ENCODE measurements at places on chromosomes 6 and 20.
A peak's percentile ranks its signal among the peaks of the same experiment; 100 is the strongest.

- DNase-seq: peak; percentile 80
Measured at GRCh38 chr6:150894935-150895552, 29.5 kb downstream of the MTHFD1L start.

DNA sequence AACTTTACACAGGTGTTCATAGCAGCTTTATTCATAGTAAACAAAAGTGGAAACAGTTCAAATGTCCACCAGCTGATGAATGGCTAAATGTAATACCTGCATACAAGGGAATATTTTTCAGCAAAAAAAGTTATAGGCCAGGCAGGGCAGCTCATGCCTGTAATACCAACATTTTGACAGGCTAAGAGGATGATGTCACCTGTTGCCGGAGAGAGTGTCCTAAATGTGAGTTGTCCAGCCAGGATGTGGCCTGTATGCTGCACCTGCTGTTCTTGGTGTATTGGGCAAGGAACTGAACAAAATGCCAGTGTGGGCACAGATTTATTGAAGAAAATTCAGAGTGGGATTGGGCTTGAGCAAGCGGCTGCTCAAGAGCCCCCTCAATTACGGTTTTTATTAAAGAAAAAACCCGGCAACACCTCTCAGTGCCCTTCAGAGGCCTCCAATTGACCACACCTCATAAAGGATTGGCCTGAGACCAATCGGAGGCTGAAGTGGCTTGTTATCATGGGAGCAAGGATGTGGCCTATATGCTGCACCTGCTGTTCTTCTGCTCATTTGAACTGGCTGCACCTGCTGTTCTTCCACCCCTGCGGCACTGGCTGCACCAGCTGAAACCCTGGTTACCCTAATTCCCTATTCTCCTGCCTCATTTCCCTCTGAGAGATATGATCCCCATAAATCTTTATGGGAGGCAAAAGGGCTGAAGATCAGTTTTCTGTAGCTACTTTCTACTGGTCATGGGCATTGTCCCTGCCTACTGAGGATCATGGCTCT, 164.3 kb upstream of the PROKR2 start:
- DNase-seq: no peak

- DNase-seq: no peak
Measured at GRCh38 chr6:145428706-145429105, 306.6 kb downstream of the EPM2A start.

- no peak for DNase-seq
Measured at GRCh38 chr6:136654086-136654485, 103.9 kb upstream of the MAP7 start.

GRCh38 chr6:141764388-141764787, 368.3 kb upstream of the GJE1 start:
- no peak for DNase-seq

- DNase-seq: no peak
Measured at GRCh38 chr6:35605600-35605999, 83.1 kb downstream of the FKBP5 start.

GRCh38 chr6:163695414-163695864, 280.9 kb downstream of the QKI start:
- no peak for DNase-seq

DNA sequence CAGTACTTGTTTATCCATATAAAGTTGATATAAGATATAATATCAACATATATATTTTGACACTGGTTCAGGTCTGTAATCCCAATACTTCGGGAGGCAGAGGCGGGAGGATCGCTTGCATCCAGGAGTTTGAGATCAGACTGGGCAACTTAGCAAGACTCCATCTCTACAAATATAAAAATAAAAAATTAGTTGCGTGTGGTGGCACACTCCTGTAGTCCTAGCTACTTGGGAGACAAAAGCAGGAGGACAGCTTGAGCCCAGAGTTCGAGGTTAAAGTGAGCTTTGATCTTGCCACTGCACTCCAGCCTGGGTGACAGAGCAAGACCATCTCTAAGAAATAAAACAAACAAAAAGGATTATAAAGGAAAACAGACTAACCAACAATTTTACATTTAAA, 8.9 kb upstream of the KATNA1 start:
- no peak for DNase-seq

GRCh38 chr6:83333500-83333899, 97.4 kb downstream of the ME1 start:
- DNase-seq: no peak

DNA sequence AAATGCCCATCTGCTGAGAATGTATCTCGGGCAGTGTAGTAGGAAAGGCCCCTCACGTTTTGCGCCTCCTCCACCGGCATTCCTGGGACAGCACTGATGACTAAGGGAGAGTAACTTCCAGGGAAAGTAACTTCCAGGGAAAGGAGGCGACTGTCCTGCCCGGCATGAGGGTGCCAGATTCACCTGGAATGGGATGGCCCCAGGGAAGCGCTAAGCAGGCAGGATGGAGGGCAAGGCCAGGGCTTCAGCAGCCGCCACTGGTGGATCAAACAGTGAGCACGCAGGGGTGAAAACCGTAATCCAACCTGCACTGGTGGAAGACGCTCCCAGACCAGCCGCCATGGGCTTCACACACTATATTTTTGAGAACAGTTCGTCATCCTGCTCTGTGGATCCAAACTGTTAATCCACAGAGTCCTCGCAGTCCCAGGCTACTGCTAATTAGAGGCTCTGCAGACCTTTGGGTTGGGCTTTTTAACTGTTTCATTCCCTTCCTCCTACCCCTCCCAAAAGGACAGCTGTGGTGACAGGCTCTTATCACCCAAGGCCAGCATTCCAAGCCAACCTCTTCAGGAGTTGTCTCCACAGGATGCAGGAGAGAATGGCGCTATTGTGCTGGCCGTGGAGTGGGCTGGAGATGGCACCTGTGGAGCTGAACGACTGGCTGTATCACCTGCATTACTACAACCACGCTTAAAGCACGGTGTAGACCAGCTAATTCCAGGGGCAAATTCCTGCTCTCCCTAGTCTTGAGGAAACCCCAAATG, 178.9 kb downstream of the DLL1 start:
- DNase-seq: no peak

DNA sequence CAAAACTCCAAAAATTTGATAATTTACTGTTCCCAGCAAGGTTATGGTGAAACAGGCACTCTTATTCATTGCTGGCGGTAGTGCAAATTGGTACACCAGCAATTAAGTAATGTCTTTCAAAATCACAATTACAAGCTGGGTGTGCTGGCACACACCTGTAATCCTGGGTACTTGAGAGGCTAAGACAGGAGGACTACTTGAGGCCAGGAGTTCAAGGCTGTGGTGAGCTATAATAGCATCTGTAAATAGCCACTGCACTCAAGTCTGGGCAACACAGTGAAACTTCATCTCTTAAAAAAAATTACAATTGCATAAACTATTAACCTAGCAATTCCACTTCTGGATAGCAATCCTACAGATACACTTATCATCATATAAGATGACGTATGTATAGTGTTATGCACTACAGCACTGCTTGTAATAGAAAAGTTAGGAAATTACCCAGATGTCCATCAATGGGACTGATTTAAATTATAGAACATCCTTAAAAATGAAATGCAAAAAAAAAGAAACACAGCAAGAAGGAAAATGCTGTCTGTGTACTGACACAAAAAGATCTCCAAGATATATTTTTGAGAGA, 31.4 kb downstream of the NCOA6 start:
- DNase-seq: no peak

DNA sequence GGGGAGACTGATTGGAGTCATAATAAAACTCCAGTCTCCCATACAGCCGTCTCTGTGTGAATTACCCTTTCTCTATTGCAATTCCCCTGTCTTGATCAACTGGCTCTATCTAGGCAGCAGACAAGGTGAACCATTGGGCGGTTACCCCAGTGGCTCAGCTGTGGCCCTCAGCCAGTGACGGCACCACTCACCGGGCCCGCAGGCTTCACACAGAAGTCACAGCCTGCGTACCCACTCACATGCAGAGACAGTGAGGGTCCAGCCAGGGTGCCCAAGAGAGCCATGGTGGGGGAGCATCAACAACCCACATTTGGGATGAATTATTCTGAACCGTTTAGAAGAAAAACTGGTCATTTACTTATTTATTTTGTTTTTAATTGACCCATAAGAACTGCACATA, 78.5 kb downstream of the WDR27 start:
- DNase-seq: no peak

- DNase-seq: no peak
Measured at GRCh38 chr6:106496823-106497222, 132.5 kb downstream of the RTN4IP1 start.

- no peak for DNase-seq
Measured at GRCh38 chr6:162251257-162251656, 476.3 kb downstream of the PRKN start.

- no peak for DNase-seq
Measured at GRCh38 chr6:142446576-142446975, 144.8 kb downstream of the ADGRG6 start.

GRCh38 chr6:140300331-140300730, 925.9 kb upstream of the CITED2 start:
- no peak for DNase-seq

DNA sequence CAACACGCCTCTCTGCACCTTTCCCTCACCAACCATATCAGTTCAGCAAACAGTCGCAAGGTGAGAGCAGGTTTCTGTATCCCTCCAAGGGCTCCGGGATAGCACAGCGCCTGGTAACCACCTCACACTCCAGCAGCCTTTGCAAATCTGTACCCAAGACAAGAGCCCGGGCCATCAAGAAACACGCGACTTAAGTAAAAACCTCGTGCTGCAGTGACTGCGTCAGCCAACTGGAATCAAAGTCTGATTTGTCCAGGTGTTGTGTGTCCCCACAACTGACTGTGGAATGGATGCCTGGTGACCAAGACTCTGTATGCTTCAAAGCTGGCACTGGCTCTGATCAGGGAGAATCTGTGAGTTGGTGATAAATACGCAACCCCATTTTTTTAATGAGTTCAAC, 74.1 kb downstream of the NINL start:
- DNase-seq: no peak

GRCh38 chr6:7566107-7566506, 23.9 kb upstream of the SNRNP48 start:
- no peak for DNase-seq

GRCh38 chr6:21612067-21612745, 18.7 kb downstream of the SOX4 start:
- DNase-seq: no peak

GRCh38 chr6:114267897-114268296, 74.9 kb downstream of the HS3ST5 start:
- no peak for DNase-seq

- DNase-seq: no peak
Measured at GRCh38 chr6:163289447-163289846, 125.1 kb upstream of the QKI start.

GRCh38 chr20:23138682-23139081, 52.6 kb upstream of the CD93 start:
- no peak for DNase-seq

GRCh38 chr20:4074877-4075455, 59.6 kb upstream of the RNF24 start:
- no peak for DNase-seq

GRCh38 chr6:168227840-168228239, 91.7 kb downstream of the DACT2 start:
- DNase-seq: no peak

GRCh38 chr20:41048461-41049301, 20.1 kb downstream of the TOP1 start:
- no peak for DNase-seq

DNA sequence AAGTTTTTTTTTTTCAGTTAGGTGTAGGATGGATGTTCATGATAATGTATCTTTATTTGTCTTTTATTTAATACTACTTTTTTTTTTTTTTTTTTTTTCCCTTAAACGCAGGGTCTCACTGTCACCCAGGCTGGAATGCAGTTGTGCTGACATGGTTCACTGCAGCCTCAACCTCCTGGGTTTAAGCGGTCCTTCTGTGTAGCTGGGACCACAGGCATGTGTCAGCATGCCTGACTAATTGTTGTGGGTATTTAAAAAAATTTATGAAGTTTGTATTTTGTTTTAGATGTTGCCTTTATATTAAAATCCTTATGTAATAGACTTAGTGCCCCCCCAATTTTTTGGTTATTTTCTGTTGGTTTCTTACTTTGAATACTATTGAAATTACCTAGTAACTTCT, 42.6 kb downstream of the NCOA3 start:
- DNase-seq: no peak

GRCh38 chr20:7657569-7657968, 282.7 kb downstream of the HAO1 start:
- no peak for DNase-seq

DNA sequence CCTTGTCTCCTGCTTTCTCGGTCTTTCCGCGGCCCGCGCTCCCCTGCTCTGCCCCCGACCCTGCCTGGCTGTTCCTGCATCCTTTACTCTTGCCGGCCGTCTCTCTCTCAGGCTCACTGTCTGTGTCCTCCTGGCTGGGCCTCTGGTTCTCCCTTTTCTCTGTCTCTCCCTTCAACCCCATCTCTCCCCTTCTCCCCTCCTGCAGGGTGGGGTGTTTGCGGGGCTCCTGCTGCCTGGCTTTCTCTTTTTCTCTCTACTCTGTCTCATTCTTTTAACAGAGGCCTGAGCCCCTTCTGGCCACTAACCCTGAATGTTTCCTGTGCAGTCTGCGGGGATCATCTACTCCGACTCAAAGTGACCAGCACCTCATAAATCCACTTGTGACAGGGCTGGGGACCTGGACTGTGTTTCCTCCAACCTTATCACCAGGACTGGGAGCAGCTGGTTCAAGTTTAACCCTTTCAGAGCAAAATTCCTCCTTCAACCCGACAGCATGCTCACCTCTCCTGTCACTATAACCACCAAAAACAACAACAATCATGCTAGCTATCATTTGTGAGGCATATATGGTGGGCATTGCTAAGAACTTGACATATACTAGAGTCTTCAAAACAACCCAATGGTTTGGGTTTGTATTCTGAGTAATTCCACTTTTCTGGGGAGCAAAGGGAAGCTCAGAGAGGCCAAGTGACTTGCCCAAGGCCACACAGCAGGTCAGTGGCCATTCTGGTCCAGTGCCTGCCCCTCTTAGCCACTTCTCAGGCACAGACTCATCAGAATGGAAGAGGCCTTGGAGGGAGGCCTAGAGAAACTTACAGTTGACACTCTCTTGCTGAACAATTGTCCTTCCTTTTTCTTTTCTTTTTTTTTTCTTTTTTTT, 811 bp upstream of the RSPO4 start:
- DNase-seq: no peak

DNA sequence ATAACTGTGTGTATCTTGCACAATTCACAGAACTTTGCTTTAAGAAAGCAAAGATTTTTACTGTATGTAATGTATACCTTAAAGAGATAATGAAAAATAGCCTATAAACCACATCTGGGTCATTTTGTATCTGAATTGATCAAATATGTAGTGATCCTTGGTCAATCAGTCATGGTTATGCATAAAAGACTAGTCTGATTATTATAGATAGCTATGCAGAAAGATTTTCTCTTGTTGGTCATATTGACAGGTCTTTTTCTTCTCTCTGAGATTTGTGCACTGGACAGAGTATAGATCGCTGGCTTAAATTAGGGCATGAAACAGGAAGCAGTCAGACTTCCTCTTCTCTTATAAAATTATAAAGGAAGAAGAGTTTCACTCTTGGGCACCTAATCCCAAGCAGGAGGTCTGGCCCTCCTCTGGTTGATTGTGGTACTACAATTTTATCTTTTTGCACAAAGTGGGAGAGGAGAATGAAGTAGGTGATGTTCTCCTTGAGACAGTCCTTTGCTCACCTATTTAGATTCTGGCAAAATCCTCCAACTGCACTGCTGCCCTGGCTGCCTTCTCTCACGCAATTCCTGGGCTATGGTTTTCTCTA, 380.9 kb upstream of the RGS17 start:
- no peak for DNase-seq

- no peak for DNase-seq
Measured at GRCh38 chr6:1513215-1513780, 96.4 kb upstream of the FOXC1 start.

- DNase-seq: no peak
Measured at GRCh38 chr6:77124604-77125003, 338.7 kb downstream of the HTR1B start.

GRCh38 chr6:56699066-56699654, 56.5 kb upstream of the DST start:
- DNase-seq: no peak
